ENCODE measurements at places on chromosomes 16 and 17. TPM values are rescaled to one million over a fixed set of nuclear protein-coding genes. Genes with fewer than 3 reads are reported as not detected.

GRCh38 chr17:1918346-1919162 is 88.7 kb downstream of the RPA1 start:
- no peaks in the 10 kb centered on the region for H3K4me1 ChIP-seq
- no peaks in the 10 kb centered on the region for H3K36me3 ChIP-seq
- H3K27ac ChIP-seq, result no peak overlapping the region

DNA sequence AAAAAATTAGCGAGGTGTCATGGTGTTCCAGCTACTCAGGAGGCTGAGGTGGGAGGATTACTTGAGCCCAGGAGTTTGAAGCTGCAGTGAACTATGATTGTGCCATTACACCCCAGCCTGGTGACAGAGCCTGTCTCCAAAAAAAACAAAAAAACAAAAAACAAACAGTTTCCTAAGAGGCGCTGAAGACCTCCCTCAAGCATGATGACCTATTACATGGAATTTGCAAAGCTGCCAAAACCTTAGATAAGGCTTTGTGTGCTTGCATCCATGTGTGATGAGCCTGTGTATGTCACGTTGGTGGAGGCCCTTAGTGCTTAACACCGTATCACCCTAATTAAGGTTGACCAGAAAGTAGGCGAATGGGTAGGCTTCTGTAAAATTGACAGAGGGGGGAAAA is 143.5 kb downstream of the PPM1E start:
- H3K27me3 ChIP-seq, result peaks cover 2% of the 10 kb centered on the region
- no peak for DNase-seq
- H3K36me3 ChIP-seq, result no peaks in the 10 kb centered on the region
- no peak overlapping the region for H3K4me3 ChIP-seq
- no peaks in the 10 kb centered on the region for H3K4me1 ChIP-seq

DNA sequence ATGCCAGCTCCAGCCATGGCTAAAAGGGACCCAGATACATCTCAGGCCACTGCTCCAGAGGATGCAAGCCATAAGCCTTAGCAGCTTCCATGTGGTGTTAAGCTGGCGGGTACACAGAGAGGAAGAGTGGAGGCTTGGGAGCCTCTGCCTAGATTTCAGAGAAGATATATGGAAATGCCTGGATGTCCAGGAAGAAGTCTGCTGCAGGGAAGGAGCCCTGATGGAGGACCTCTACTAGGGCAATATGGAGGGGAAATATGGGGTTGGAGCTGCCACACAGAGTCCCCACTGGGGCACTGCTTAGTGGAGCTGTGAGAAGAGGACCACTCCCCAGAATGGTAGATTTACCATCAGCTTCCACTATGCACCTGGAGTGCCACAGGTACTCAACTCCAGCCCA is 32.1 kb downstream of the RNF112 start:
- H3K27me3 ChIP-seq, result peaks cover 11% of the 10 kb centered on the region
- peaks cover 6% of the 10 kb centered on the region for H3K4me1 ChIP-seq
- H3K27ac ChIP-seq, result no peak overlapping the region
- no peak for DNase-seq

DNA sequence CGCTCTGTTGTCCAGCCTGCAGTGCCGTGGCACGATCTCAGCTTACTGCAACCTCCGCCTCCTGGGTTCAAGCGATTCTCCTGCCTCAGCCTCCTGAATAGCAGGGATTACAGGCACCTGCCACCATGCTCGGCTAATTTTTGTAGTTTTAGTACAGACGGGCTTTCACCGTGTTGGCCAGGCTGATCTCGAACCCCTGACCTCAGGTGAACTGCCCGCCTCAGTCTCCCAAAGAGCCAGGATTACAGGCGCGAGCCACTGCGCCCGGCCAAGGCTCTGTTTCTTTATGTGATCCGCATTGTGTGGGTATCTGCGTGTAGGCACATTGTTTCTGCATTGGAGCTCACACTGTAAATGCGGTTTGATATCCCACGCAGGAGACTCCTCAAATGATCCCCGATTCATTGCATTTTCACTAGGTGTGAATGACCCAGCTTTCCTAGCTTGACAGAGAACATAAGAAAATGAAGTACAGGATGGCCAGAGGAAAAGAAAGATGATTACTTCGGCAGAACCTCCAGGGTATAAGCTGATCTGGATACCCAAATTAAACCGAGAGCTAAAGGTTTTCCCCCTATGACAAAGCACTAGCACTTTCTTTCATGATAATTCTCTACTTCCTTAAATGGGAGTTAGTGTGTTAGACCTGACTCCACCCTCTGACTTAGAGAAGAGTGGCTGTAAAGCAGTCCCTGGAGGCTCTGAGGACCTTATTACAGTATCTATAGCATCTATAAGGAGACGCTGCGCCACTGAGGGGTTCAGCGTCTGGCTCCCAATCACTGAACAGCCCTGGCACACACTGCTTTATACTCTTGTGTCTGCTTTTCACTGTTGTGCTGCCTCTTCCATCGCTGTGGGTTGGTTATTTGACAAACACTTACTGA is 17.3 kb downstream of the COTL1 start:
- H3K4me1 ChIP-seq, result peaks cover 93% of the 10 kb centered on the region
- peak; percentile 60 for DNase-seq
- H3K27me3 ChIP-seq, result no peaks in the 10 kb centered on the region

DNA sequence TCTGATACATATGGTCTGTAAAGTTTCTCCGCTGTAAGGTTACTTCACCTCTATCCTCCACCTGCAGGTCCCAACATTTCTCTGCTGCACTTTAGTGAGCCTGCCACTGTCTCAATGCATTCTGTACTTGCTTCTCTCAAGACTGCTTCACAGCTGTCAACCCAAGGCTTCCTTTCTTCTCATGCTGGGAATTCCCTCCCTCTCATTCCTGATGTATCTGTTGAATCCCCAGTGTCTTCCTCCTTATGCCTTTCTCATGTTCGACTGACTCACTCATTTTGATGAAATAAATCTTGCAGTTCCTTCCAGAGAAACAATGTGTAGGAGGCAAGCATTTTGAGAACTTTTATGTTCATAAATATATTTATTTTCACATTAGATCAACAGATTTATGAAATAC is 288.3 kb downstream of the CNTNAP4 start:
- no peaks in the 10 kb centered on the region for H3K4me1 ChIP-seq
- no peak overlapping the region for H3K27ac ChIP-seq
- H3K27me3 ChIP-seq, result no peaks in the 10 kb centered on the region
- H3K36me3 ChIP-seq, result no peaks in the 10 kb centered on the region
- H3K4me3 ChIP-seq, result no peak overlapping the region

GRCh38 chr16:88406096-88407041 is 23.6 kb downstream of the ZNF469 start:
- H3K27ac ChIP-seq, result no peak overlapping the region
- H3K4me1 ChIP-seq, result peaks cover 4% of the 10 kb centered on the region
- DNase-seq, result no peak
- H3K4me3 ChIP-seq, result no peak overlapping the region

GRCh38 chr16:53529513-53529912 is 26.5 kb upstream of the AKTIP start:
- no peaks in the 10 kb centered on the region for H3K36me3 ChIP-seq
- H3K27ac ChIP-seq, result no peak overlapping the region
- H3K4me1 ChIP-seq, result peaks cover 7% of the 10 kb centered on the region
- no peak overlapping the region for H3K4me3 ChIP-seq
- no peaks in the 10 kb centered on the region for H3K27me3 ChIP-seq
- no peak for DNase-seq

- H3K36me3 ChIP-seq, result peaks cover 18% of the 10 kb centered on the region
- H3K27ac ChIP-seq, result peak within 1 kb of the TSS; percentile 99
- peak within 1 kb of the TSS; percentile 94 for H3K4me3 ChIP-seq
- no peaks in the 10 kb centered on the region for H3K27me3 ChIP-seq
- H3K4me1 ChIP-seq, result peaks cover 9% of the 10 kb centered on the region
- DNase-seq, result peak; percentile 88
Measured at GRCh38 chr16:1771188-1771863, at the start of gene NME3. Gene NME3 (minus strand): TSS chr16:1771543. CDS start chr16:1771534, 9 bp downstream.

The TXNDC17 gene
- total RNA-seq, result 52.4 TPM

Measured in activated CD4-positive, alpha-beta T cell treated with anti-CD3 and anti-CD28 coated beads for 36 hours (primary cell).